Activated naive CD4-positive, alpha-beta T cell treated with Interleukin-2 at 50 U/mL for 16 hours (primary cell): ENCODE measurements at places on chromosomes 6 and 20.

- DNase-seq, result no peak
These were observed 28.6 kb upstream of the SAMD5 start for GRCh38 chr6:147479857-147480256.

DNA sequence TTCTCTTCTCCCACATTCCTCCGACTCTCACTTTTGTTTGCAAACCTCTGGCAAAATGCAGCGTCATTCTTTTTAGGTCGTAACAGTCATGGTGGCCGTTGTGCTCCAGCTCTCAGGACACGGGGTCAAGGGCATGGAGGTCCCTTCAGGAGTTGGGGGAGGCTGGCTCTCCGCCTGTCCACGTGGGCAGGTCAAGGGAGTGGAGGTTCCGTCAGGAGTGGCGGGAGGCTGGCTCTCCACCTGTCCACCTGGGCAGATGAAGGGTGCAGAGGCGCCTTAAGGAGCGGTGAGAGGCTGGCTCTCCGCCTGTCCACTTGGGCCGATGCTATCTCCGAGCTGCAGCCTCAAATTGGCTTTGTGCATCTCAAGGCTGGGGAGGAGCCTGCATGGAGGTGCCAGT is 98.0 kb downstream of the ERMARD start:
- DNase-seq, result no peak

DNA sequence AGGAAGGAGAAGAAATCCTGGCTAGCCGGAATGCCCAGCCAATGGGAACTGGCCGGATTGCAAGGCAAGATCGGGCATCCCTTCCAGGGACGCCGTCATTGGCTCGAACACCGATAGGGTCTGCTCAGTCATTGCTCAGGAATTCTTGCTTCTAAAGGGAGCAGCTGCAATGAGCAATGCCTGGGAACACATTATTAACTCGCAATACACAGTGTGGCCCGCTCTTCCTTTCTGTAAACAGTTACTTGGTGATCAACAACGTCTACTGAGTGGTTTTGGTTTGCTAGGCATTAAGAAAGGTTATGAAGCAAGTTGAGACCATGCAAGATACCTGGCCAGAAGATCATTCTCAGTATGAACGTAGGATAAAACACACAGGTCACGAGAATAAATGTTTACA is 165.4 kb upstream of the CITED2 start:
- no peak for DNase-seq

GRCh38 chr6:34595332-34596184 is 39.4 kb upstream of the SPDEF start:
- no peak for DNase-seq

GRCh38 chr20:19376451-19377229 is 164.2 kb downstream of the SLC24A3 start:
- DNase-seq, result no peak
